Left renal pelvis (tissue), 4 donors: ENCODE measurements at places on chromosomes 7 and 10. TPM values are rescaled to one million over a fixed set of nuclear protein-coding genes. Genes with fewer than 3 reads are reported as not detected.

The CCDC136 gene
- polyA plus RNA-seq = 13.9 TPM

The SUGCT gene
- 10.3 TPM for polyA plus RNA-seq

The MAGI2 gene
- polyA plus RNA-seq = 36.4 TPM

The STOX1 gene
- 9.7 TPM for polyA plus RNA-seq

The SAP25 gene
- 2.4 TPM for polyA plus RNA-seq

The CLEC5A gene
- 0.21 TPM for polyA plus RNA-seq

The ZNF273 gene
- 9.9 TPM for polyA plus RNA-seq

The SPDYE6 gene
- 0.16 TPM for polyA plus RNA-seq

The THSD7A gene
- 39.1 TPM for polyA plus RNA-seq

The PHKG1 gene
- polyA plus RNA-seq = 0.93 TPM

The RBP3 gene
- polyA plus RNA-seq = 0.09 TPM

The OIT3 gene
- 3.8 TPM for polyA plus RNA-seq

The TMEM225B gene
- polyA plus RNA-seq = 2.4 TPM

The ANTXRL gene
- polyA plus RNA-seq = not detected

The DLX6 gene
- 0.08 TPM for polyA plus RNA-seq

The CALCR gene
- 1.2 TPM for polyA plus RNA-seq

The ZNF479 gene
- polyA plus RNA-seq = not detected

The SMIM30 gene
- polyA plus RNA-seq = 113 TPM

The CNNM2 gene
- polyA plus RNA-seq = 5.4 TPM
